Activated T-cell treated with anti-CD3 and anti-CD28 coated beads, Interleukin-2, amount 50 U/mL, for 72 hours (primary cell): ENCODE measurements at places on chromosomes 13 and 19.

DNA sequence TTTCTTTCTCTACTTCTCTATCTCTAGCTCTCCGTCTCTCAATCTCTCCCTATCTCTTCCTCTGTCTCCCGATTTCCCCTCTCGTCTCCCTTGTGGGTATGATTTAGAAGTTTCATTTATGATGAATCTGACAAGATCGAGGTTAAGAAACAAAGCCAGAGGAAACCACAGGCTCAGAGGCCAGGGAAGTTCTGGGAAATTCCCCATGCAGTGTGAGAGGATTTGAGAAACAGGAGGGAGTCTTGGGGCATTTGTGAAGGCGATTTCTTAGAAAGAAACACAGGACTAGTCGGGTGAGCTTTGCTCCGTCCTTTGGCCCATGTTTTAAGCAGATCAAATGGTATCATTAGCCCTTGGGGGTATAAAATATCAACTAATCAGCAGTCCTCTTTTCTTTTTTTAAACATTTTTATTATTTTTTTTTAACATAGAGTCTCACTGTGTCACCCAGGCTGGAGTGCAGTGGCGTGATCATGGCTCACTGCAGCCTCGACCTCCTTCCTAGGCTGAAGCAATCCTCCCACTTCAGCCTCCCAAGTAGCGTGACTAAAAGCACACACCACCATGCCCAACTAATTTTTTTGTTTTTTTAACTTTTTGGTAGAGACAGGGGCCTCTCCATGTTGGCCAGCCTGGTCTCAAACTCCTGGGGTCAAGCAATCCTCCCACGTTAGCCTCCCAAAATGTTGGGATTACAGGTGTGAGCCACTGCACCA, 25.8 kb downstream of the TNFSF9 start:
- no peaks in the 10 kb centered on the region for H3K36me3 ChIP-seq
- no peak overlapping the region for H3K27ac ChIP-seq
- H3K4me1 ChIP-seq, result peaks cover 12% of the 10 kb centered on the region
- no peak for DNase-seq
- H3K27me3 ChIP-seq, result peaks cover 2% of the 10 kb centered on the region

GRCh38 chr19:17681505-17682125, 6.5 kb downstream of the UNC13A start:
- H3K36me3 ChIP-seq, result no peaks in the 10 kb centered on the region
- peaks cover 85% of the 10 kb centered on the region for H3K27me3 ChIP-seq
- H3K27ac ChIP-seq, result no peak overlapping the region
- no peak overlapping the region for H3K4me3 ChIP-seq
- peaks cover 14% of the 10 kb centered on the region for H3K4me1 ChIP-seq
- DNase-seq, result peak; percentile 33

- DNase-seq, result peak; percentile 51
- peak overlapping the region; percentile 81 for H3K4me3 ChIP-seq
- H3K36me3 ChIP-seq, result peaks cover 2% of the 10 kb centered on the region
- H3K27me3 ChIP-seq, result no peaks in the 10 kb centered on the region
- peaks cover 29% of the 10 kb centered on the region for H3K4me1 ChIP-seq
These were observed 22.8 kb upstream of the ZBTB7A start for GRCh38 chr19:4089400-4089908.

DNA sequence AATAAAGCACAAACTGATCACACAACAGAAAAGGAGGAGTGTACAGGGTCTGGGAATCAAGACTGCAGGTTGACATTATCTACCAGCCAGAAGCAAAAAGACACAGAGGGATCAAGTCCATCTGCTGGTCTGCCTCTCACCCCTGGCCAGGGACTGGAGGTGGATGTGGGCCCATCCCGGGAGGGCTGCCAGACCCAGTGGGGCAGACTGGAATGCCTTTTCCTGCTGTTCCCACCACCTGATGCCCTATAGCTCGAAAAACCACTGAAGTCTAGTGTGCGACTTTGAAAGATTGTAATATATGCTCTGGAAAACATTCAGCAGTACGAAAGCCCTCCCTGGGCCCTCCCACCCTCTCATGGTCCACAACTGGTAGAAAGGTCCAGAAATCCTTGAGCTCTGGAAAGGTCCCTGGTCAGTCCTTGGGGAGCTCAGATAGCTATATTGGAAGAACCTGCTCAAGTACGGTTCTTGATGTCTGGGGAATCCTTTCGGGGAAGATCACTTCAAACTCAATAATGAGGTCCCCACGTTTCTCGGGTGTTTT, 2.6 kb downstream of the DNAJB1 start:
- peak overlapping the region; percentile 89 for H3K4me3 ChIP-seq
- no peaks in the 10 kb centered on the region for H3K27me3 ChIP-seq
- H3K27ac ChIP-seq, result peak overlapping the region; percentile 99
- peaks cover 66% of the 10 kb centered on the region for H3K4me1 ChIP-seq

DNA sequence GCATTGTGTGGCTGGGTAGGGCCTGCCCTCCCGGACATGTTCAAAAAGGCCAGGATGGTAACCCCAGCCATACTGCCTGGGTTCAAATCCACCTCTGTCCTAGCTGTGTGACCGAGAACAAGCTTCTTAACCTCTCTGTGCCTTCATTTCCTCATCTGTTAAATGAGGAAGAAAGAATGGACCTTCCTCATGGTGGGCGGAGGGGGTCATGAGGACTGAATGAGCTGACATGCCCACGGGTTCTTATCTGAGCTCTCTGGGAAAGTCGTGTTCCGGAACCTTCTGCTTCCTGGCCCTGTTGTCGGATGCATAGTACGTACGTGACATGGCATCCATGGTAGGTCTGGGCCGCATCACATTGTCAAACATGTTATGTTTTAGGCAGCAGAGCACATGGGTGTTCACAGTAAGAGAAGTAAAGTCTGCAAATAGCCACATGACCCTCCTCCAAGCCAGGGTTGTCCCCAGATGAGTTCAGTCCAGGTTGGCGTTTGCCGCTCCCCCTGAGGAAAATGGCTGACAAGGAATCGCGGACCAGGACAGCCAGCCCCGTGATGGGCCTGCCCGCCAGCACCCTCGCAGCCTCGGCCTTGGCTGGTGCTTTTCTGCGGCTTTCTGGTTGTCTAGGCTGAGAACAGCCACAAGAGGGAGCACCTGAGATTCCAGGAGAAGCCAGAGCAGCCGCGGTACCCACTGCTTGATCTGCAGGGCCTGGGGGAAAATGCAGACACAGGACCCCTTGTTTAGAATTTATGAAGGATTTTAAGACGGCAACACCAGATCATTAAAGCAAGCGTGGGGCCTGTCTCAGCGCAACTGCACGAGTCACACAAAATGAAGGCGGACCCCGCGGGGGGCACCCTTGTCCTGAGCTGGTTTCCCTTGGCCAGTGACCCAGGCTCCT, 2.4 kb upstream of the NTN5 start:
- H3K4me3 ChIP-seq, result no peak overlapping the region
- H3K36me3 ChIP-seq, result no peaks in the 10 kb centered on the region
- H3K4me1 ChIP-seq, result peaks cover 5% of the 10 kb centered on the region
- peak; percentile 82 for DNase-seq
- no peaks in the 10 kb centered on the region for H3K27me3 ChIP-seq

DNA sequence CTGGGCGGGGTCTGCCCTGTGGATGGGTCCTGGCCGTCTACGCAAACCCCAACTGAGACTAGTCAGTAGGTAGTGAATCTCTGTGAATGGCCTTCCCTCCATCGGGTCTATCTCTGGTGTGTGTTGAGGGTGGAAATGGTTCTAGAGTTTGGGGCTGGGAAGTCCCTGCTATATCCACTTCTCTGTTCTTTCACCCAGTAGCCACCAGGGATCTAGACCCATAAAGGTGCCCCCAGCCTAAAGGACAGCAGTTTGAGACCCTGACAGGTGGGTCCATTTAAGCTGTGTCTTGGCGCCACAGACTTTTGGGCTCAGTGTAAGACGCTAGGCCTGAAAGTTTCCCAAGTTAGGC, 57.7 kb downstream of the ZNF568 start:
- peaks cover 14% of the 10 kb centered on the region for H3K4me1 ChIP-seq
- H3K36me3 ChIP-seq, result peaks cover 14% of the 10 kb centered on the region
- no peaks in the 10 kb centered on the region for H3K27me3 ChIP-seq
- H3K27ac ChIP-seq, result peak overlapping the region; percentile 95

- peaks cover 12% of the 10 kb centered on the region for H3K27me3 ChIP-seq
- H3K27ac ChIP-seq, result no peak overlapping the region
- H3K36me3 ChIP-seq, result peaks cover 3% of the 10 kb centered on the region
These were observed 2.0 kb downstream of the GGN start for GRCh38 chr19:38385804-38386257.

- H3K36me3 ChIP-seq, result peaks cover 4% of the 10 kb centered on the region
- H3K4me1 ChIP-seq, result no peaks in the 10 kb centered on the region
- no peak overlapping the region for H3K4me3 ChIP-seq
- DNase-seq, result no peak
These were observed 483.4 kb upstream of the PCDH9 start for GRCh38 chr13:67713571-67713970.

- peaks cover 24% of the 10 kb centered on the region for H3K4me1 ChIP-seq
- H3K36me3 ChIP-seq, result no peaks in the 10 kb centered on the region
These were observed 1396.4 kb downstream of the EFNB2 start for GRCh38 chr13:105139048-105139379.

GRCh38 chr13:40981361-40981760, 37.8 kb downstream of the ELF1 start:
- H3K27me3 ChIP-seq, result no peaks in the 10 kb centered on the region
- peaks cover 70% of the 10 kb centered on the region for H3K4me1 ChIP-seq
- peak overlapping the region; percentile 90 for H3K4me3 ChIP-seq
- peak overlapping the region; percentile 100 for H3K27ac ChIP-seq
- peaks cover 18% of the 10 kb centered on the region for H3K36me3 ChIP-seq
- no peak for DNase-seq
